SW 1271 (cell line): ENCODE measurements at places on chromosomes 13 and 19.

DNA sequence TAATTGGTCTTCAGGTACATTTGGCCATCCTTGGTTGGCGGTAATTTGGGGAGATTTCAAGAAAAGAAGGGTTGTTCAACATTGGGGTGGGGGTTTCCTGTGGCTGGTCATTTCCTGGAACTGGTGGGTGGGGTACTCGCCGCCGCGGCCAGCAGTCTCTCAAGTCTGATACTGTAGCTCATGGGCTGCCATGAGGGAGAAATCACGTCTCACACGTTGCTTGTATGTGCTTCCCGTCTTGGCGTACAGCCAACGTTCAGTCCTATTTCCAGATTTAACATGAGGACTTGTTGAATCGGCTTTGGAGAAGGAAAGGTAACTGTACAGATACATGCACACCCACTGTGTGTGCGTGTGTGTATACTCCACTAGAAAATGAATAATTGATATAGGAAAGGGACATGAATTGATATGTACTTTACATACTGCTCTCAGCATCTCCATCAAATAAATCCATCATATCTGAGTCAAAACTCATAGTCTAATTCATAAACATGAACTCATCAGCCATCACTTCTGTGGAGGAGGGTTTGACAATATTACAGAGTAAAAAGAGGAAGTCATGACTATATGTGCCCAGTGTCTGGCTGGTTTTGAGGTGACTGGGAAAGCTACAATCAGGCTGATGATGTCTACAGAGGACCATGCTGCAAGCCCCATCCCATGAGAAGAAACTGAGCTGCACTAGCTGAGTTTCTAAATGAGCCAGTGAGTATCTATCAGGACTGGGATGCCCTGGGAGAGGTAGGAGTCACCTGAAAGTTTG lies 418.1 kb downstream of the TSHZ3 start:
- no peak for DNase-seq

GRCh38 chr13:39023761-39024160 lies 14.1 kb downstream of the PROSER1 start:
- DNase-seq, result no peak

- DNase-seq, result no peak
Observed at GRCh38 chr13:41520660-41521630, 63.6 kb downstream of the RGCC start.

GRCh38 chr19:33152176-33152575 lies 20.3 kb downstream of the WDR88 start:
- no peak for DNase-seq

DNA sequence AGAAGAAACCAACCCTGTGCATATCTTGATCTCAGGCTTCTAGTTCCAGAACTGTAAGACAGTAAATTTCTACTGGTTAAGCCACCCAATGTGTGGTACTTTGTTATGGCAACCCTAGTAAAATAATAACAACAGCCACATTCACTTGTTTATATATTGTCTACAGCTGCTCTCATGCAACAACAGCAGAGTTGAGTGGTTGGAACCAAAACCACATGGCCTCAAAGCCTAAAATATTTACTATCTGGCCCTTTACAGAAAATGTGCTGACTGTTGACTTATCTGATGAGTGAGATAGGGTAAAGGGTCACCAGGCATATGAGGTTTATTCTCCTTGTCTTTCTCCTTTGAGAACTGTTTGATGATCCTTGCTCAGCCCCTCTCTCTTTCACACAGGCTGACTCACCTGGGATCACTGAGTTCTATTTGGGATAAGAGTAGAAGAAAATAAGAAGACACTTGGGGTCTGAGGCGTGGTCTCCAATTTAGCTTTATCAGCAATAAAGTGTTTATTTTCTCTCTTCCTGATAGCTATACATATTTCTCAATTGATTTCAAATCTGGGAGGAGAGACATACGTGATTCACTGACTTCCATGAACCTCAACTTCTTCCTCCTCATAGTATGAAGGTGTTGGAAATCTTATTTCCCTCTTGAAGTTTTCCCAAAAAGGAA lies 227.5 kb upstream of the STARD13 start:
- no peak for DNase-seq

DNA sequence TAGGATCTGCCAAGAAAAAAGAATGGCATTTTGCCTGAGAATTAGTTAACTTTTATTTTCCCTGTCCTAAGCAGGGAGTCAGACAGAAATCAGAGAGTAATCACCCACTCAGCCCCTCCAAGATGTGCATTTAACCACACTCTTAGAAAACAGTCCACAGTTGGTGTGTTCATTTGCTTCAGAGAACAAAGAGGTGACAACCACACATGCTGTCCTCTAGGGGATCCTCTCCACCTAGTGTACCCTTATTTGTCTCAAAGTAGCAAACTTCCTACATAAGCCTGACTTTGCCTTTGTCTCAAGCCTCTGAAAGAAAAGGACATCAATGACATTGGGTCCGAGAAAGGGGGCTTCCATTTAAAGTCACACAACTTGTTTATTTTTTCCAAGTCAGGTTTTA lies 107.0 kb upstream of the RFC3 start:
- no peak for DNase-seq

GRCh38 chr19:50969413-50969760 lies at the start of gene KLK6:
TSS of gene KLK6 (minus strand) at chr19:50969591. CDS start at chr19:50968104, 1,487 bp downstream.
- DNase-seq, result no peak

DNA sequence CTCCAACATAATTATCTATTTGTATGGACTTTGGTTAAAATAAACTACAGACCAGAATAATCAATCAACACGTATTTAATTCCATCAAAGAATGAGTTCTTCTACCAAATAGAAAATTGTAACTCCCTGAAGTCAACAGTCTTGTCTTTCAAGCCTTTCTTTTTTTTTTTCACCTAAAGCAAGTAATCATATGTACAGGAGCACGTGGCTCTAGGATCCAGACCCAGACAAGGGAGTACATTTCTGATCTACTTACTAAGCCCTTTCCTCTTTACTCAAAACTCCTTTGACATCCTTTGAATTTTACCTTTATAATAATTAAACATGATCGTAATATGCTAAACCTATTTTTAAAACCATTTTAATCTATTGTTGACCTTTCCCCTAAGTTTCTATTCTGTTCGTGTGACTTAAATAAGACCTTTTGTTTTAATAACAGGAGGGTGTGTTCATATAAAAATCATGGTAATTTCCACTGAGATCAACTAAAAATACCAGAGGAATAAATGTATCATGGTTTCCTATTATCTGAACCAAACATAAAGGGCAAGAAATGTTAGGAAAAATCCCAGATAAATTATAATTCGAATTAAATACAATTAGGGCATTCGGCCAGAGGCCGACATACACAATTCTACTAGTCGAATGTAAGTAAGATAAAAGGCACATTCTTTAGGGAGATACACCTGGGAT lies 1.7 kb downstream of the SLC7A1 start:
- no peak for DNase-seq

DNA sequence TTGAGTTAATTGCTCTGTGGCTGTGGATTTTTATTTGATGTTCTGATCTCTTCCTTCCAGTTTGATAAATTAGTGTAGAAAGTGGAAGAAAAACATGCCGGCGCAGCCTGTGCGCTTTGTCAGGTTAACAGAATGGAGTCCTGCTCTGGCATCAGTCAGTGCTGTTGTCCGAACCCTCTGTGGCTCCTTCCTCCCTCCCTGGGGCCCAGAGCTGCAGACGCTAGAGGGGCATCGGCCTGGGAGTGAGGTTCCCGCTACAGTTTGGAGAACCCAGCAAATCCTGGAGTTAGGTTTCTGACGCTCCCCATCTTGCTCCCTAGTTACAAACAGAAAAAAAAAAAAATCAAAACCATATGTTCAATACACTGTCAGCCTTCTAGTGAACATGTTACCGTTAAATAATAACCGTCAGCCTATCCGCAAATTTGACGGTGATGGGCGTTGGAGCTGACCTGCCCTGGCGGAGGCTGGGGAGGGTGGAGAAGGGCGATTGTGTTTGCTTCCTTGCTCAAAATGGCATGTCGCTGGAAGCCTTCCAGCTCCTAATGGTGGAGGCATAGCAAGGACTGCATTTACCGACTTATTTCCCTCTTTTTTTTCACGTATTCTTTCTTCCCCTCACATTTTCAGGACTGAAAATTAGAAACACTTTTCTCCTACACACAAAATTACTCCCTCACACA lies 13.6 kb downstream of the MBNL2 start:
- DNase-seq, result no peak

GRCh38 chr19:18860725-18861124 lies 29.0 kb downstream of the UPF1 start:
- DNase-seq, result no peak

DNA sequence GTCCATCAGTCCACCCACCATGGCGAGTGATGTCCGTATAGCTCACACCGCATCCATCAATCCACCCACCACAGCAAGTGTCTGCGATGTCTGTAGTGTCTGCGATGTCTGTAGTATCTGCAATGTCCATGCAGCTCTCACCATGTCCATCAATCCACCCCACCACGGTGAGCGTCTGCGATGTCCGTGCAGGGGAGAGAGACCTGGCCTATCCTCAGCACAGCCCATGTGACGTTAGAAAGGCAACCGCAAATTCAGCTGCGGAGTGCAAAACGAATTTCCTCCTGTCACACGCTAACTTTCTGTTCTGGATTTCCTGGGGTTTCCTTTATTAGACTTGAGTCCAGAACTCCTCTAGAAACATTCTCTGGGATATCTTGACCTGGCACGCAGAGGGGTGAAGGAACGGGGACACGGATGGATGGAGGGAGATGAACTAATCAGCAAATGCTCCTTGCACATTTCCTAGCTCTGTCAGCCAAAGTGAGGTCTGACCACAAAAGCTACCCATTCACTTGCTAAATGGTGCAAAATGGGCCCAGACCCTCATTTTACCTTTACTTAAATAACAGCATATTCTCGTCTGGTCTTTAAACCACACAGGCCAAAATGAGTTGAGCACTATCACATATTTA lies 18.3 kb downstream of the RASA3 start:
- DNase-seq, result no peak

GRCh38 chr13:52713894-52714293 lies 25.7 kb downstream of the CNMD start:
- no peak for DNase-seq

- DNase-seq, result no peak
Observed at GRCh38 chr13:74158028-74158427, 23.8 kb upstream of the KLF12 start.

- no peak for DNase-seq
Observed at GRCh38 chr13:46858776-46859175, 38.1 kb downstream of the HTR2A start.

GRCh38 chr13:39900106-39900750 lies 244.8 kb downstream of the COG6 start:
- DNase-seq, result no peak

DNA sequence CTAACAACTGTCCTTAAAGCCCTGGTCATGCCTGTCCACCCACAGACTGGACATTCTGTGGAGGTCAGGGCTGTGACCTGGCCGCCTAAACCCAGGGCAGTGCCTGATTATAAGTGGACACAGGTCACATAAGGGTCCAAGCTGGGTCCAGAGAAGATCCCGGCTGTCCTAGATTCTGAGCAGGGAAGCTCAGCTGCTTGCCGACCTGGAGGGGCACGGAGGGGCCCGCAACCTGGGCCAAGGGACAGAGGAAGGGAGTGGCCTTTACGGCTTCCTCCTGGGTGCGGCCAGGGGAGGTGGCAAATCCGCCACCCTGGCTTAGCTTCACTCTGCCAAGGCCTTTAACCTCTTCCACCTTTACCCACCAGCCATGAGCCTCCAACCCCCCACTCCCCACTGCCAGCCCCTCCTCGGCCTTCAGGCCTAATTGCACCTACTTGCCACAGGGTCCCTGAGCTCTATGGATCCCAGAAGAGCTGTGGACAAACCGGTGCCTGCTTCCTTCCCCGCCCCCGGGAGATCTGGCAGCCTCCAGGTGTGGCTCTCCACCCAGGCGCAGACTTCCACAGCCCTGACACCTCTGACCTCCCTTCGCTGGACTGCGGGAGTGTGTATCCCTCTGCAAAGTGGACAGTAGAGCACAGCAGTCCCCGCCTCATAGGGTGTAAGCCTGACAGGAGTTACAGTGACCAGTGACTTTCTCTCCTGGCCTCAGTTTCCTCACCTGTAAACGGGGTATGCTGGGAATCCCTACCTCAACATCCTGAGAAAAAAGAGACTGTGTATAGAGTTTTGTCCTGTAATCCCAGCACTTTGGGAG lies 1.7 kb downstream of the CD320 start:
- no peak for DNase-seq

DNA sequence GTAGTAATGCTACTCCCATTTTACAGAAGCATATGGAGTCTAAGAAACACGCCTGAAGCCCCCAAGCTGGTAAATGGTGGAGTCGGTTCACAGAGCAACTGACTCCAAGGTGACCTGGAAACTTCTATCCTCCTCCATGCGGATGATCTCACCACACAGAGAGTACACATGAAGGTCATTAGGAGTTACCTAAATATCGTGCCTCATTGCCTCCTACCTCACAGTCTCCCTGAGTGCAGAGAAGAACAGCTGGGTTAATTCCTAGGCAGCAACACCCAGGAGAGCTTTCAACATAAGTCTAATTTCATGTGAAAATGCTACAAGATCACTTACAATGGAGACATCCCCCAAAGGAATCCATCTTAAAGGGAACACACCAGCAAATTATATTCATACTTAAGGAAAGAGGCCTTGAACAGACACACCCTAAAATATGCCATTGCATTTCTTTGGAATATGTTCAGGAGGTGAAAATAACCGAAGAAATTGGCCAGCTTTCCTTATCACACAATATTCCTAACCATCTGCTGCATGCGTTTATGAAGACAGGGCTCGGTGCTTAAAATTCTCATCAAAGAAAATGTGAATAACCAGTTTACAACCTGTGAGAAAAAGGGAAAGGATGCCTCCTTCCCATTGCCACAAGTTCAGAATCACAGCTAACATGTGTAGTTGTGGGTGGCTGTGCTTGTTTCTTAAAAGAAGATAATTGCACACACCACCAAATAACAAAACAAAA lies 203.6 kb upstream of the NBEA start:
- no peak for DNase-seq

GRCh38 chr19:13899912-13900584 lies 5.9 kb downstream of the BRME1 start:
- DNase-seq, result no peak
